ENCODE measurements at places on chromosomes 12 and 14.

GRCh38 chr12:29921307-29921706, 137.6 kb upstream of the TMTC1 start:
- DNase-seq = no peak

- no peak for DNase-seq
Observed at GRCh38 chr14:63431466-63431865, 111.7 kb downstream of the PPP2R5E start.

- peak; percentile 61 for DNase-seq
Observed at GRCh38 chr12:111753144-111753881, 13.4 kb upstream of the ALDH2 start.

- peak; percentile 19 for DNase-seq
Observed at GRCh38 chr14:68666236-68666635, 126.6 kb downstream of the ZFP36L1 start.

DNA sequence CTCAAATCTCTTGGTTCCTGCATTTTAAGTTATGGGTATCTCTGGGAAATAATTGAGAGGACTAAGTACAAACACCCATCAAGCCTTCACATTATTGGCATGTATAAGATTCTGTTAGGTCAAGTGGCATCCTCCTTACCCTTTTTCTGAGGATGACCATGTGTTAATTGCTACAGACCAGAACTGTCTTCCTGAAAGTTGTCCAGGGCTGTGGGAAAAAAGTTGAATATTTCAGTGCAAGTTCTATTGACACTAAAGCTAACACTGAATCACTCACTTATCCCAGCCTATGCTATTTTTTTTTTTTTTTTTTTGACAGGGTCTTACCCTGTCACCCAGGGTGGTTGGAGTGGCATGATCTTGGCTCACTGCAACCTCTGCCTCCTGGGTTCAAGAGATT, 130.1 kb upstream of the HIF1A start:
- DNase-seq = no peak

- DNase-seq = peak; percentile 19
Observed at GRCh38 chr12:77882709-77883108, 52.0 kb downstream of the NAV3 start.

DNA sequence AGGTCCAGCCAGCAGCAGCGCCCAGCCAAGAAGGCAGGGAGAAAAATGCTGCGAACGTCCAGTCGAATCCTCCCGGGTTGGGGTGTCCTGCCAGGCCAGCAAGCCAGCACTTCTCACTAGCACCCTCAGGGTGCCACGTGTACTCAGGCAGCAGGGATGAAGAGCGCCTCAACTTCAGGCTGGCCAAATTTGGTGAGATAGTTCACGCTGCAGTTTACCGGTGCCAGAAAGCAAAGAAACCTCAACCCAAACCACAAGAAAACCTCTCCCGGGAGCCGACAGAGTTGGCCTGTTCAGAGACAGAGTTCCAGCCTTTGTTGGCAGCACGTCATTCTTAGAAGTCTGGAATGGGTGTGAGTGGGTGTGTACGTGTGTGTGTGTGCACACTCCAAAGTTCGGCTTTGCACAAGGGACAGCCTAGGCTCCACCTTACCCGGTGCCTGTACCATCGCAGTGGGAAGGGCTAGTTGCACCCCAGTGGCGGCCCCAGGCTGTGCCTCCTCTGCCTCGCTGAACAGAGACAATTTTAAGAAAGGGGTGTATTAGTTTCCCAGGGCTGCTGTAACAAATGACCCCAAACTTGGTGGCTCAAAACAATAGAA, 42.1 kb downstream of the ELK3 start:
- DNase-seq = no peak

- DNase-seq = no peak
Observed at GRCh38 chr12:113747017-113747416, 219.1 kb downstream of the RBM19 start.

DNA sequence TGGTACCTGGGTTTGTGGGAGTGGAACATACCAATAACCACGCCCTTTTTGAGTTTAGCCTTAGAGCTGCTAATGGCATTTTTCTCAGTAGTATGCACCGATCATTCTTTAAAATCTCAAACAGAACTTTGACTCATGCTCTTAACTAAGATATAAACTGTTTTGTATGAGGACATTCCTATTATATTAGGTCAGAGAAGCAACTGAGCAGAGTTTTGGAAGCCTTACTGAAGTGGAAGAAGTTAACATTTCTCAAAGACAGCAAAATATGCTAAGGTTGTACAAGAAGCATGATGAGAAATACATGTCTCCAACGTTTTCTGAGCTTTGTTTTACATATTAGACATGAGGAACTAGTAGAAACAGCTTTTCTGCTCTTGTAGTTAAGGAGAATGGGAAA, 819.2 kb downstream of the FSCB start:
- DNase-seq = no peak

- no peak for DNase-seq
Observed at GRCh38 chr14:99841436-99842071, 48.3 kb downstream of the EML1 start.

GRCh38 chr14:90039253-90040010, 22.4 kb upstream of the KCNK13 start:
- no peak for DNase-seq

- no peak for DNase-seq
Observed at GRCh38 chr12:96049101-96049500, 13.7 kb upstream of the LTA4H start.

DNA sequence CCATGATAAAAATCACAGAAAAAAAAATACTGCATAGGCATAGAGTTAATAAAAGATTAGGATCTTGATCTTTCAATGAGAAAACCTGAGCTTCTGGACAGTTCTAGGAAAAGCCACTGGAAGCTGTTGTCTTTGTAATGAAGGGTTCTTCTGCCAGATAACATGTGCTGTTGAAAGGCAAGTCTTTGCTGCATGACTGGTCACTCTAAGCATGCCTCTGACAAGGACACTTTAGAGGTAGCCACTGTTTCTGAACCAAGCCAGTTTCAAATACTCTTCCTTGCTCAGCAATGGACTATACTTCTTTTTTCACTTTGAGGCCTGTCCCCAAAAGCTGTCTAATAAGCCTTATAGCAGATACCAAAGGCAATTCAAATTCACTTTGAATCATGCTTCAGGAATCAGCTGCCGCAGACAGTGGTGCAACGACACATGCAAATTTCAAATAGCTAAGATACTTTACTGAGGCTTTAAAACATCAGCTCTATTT, 70.2 kb downstream of the BTG1 start:
- no peak for DNase-seq

DNA sequence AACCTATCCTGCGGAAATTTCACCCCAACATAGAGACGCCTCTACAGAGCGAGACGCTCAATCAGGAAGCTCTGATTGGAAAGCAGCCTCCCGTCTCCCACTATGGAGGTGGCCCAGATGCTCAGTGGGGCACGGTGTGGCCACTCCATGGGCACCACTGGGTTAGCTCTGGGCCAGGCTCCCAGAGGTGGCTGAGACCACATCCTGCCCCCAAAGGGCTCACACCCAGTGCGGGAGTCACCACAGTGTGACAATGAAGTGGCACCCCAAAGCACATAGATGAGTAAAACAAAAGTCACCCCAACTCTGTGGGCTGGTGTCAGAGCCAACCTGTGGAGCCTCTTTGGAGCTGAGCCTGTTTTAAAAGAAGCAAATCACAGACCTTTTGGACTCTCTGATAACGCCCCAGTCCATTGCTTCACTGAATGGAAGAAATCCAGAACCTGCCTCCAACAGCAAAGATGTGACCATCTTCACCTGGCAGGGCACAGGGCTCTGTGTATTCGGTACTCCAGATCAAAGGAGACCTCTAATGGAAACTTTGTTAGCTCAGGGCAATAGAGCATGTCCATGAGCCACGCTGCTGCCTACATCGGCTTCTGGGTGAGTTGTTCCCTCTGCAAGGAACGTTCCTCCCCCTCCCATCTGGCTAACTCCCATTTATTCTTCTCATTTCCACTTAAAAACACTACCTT, 19.6 kb downstream of the CLMN start:
- no peak for DNase-seq

- no peak for DNase-seq
Observed at GRCh38 chr12:42255221-42255865, 17.3 kb upstream of the YAF2 start.

DNA sequence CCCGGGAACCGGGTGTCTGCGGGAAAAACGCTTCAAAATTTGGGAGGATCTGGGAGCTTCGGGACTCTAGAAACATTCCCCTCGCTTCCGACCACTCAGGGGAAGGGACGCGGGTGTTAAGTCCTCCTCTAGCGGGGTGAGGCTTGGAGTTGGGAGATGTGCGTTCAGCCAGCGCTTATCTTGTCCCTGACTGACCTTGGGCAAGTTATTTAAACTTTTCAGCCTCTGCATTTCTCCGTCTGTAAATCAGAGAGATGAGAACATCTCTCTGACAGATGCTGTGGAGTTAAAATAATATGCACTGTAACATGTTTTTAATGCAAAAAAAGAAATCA, 76.9 kb upstream of the ANO4 start:
- DNase-seq = no peak

GRCh38 chr14:97854918-97855317, 1057.7 kb downstream of the VRK1 start:
- DNase-seq = no peak

DNA sequence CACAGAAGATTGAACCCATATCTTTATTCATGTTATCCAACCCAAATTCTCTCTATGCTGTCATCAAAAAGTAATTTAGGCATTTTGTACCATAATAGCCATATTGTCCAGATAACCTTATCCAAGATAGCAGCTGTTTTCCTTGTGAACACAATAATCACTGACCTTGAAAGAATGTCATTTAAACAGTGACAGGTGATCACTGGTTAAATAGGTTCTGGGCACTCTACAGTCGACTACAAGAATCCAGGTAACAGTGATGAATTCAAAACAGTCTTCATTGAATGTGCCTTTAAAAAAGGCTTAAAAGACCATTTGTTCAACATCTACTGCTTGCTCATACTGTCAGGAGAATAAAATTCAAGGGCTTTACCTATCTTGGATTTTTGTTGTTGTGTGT, 4.6 kb upstream of the SPX start:
- no peak for DNase-seq

DNA sequence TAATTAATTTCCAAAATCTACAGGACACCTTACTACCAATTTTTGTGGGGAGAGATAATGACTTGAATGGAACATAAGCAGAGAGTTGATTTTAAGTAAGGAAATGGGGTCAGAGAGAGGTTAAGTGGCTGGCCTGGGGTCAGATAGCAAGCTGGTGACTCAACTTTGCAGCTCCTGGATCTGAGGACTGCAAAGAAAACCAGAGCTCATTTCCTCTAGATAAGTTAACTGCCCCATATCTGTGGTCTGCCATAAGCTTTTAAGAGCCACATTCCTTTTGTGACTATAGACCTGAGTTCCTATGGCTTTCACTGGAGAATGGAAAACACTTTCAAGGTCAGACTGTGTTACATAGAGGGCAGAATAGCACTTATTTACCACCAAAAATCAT, 201.2 kb upstream of the PRICKLE1 start:
- no peak for DNase-seq

- no peak for DNase-seq
Observed at GRCh38 chr12:84786622-84787021, 126.0 kb downstream of the SLC6A15 start.

DNA sequence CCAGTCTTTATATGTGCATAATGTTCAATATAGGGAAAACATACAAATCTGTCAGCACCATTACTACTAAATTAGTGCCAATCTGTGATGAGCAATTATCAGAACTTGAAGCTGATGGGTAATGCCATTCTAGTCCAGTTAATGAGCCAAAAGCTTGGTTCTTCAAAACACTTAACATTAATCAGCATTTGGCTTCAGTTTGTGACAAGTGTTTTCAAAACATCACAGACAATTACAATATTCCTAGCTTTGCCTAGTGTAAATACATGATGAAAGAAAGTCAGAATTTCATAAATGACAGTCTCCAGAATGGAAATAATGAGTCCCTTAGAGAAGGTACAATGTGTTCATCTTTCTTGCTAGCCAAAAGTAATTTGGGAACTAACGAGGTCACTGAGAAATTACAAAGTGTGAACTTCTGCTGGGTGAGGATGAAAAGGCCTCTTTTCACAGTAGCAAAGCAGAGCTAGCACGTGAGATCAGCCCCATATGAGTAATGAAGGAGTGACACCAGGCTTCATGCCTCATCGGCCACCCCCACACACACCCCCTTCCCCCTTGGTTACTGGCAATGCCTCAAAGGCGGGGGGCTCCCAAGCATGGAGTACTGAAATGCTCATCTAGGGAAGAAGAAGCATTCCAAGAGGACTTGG, 180.6 kb upstream of the EEA1 start:
- peak; percentile 41 for DNase-seq

DNA sequence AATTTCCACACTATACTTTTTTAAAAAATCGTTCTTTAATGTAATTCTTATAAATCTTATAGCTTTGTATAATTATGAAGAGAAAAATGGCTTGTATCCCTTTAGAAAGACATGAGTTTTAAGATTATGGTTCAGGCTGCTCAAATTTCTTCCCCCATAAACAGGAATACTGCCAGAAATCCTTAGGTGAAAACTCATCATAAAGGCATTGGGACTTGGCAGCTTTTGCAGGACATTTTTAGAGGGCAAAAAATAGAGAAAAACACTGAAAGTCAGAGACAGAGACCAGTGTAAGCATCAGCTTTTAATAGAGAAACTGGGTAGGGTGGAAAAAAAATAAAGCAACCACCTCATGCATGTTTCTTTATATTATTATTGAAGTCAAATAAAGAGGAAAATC, 29.1 kb downstream of the LRRK2 start:
- no peak for DNase-seq

DNA sequence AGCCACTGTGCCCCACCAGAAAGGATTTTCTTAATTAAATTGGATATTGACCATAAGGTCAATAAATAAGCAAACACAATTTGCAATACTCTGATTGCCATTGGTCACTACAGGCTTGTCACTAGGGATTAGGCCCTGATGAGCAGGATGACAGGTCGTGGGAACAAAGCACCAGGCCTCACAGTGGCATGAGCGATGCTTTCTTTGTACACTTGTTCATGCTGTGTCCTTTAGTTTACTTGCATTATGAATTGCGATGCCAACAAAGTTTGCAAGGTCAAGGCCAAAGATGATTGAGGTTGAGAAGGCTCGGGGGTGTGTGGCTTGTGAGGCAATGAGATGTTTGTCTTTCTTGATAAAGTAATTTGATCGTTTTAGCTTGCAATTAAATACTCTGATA, 136.0 kb downstream of the TTC8 start:
- no peak for DNase-seq

GRCh38 chr14:98415766-98416165, 856.2 kb downstream of the BCL11B start:
- DNase-seq = no peak

GRCh38 chr12:85711735-85712390, 124.3 kb downstream of the RASSF9 start:
- no peak for DNase-seq

DNA sequence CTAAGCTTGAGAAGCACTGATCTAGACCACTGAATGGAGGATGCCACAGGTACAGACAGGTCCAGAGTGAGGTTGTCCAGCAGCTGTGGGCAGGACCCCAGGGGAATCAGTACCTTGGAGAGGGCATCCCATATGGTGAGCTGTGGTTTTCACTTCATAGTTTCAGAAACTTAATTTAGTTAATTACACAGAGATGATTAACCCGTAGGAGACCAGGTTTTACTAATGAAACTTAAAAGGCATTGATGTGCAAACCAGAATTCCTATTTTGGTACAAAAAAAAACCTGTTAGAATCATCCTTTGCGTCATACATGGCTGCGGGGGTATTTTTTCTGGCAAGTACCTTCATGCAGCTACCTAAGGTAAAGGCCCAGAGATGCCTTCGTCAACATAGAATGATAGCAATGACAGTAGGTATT, 159.3 kb downstream of the DACT1 start:
- peak; percentile 87 for DNase-seq

- DNase-seq = no peak
Observed at GRCh38 chr12:56768424-56768823, 5.3 kb downstream of the HSD17B6 start.

- no peak for DNase-seq
Observed at GRCh38 chr12:27112871-27113270, 30.5 kb upstream of the C12orf71 start.
